ENCODE measurements at places on chromosomes 16 and 17. TPM values are rescaled to one million over a fixed set of nuclear protein-coding genes. Genes with fewer than 3 reads are reported as not detected.

GRCh38 chr16:10594312-10594950 lies 14.0 kb upstream of the EMP2 start:
- DNase-seq, result no peak

DNA sequence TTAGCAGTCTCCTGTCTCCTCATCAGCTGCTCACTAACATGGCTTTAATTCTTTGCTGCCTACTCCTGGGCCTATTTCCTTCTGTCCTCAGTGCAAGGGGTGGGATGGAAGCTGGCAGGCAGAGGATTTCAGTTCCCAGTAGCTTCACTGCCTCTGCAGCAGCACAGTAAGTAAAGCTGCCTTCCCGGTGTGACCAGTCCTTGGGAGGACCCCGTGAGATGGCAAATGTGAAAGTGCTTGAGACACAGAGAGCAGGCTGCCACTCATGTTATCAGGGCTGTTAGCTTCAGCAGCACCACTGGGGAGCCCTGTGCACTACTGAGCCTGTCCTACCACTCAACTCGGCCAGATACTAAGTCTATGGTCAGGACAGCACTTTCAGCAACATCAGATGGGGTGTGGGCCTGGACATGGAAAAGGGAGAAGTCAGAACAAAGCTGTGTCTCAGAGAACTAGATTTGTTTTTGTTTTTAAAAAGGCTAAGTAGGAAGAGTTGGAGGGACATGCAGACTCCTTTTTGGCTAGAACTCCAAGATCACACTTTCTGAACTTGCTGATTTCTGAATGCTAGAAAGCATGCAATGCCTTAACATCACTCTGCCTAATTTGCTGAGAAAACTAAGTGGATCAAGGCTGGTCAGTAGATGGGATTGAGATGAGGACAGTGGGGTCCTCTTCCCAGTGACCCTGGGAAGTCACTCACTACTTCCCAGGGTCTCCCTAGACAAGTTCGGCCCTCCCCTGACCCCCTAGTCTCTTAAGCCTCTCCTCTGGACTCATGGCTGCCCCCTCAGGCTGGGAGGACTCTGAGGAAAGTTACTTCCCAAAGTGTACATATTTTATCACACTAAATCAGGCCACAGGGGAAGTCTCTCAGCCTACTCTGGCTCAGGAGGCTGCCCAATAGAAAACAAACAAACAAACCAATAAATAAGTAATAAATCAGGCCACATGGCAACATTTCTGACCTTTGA lies 1.1 kb downstream of the ACSF2 start:
- DNase-seq, result no peak

DNA sequence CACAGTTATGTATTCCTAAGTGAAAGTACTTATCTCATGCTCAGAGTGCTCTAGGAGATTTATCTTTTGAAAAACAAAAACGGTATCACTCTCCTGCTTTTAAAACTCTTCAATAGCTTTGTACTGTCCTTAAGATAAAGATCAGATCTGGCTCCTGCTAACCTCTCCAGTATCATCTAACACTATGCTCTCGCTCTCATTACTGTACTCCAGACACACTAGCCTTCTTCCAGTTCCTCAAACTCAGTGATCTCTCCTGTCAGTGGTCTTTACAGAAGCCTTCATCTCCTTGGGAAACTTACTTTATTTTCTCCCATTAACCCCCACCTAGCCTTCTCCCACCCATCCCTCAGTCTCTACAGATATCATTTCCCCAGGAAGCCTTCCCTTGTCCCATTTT lies 10.1 kb downstream of the ULK2 start:
- DNase-seq, result no peak

- DNase-seq, result no peak
Measured at GRCh38 chr16:4106516-4106915, 9.7 kb downstream of the ADCY9 start.

DNA sequence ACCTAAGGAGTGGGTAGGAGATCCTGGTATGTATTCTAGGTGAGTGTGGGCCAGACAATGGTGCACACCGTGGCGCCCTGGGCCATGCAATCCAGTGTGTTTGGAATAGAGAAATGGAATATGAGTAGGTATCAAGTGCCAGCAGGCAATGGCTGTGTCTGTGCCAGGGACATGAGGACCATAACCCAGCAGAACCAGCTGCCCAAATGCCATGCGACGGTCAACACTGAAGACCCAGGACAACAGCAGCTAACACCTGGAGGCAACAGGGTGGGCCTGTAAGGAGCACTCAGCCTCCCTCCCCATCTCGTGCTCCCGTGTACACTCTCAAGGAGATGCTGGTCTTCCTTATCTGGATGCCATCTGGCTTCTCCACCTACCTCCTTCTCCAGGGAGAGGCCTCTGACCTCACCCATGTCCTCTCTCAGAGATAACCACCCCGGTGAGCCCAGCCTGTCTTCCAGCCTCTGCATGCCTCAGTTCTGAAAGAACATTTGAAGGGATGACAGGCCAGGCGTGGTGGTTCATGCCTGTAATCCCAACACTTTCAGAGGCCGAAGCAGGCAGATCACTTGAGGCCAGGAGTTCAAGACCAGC lies 750 bp upstream of the GSDMB start:
- no peak for DNase-seq

- DNase-seq, result no peak
Measured at GRCh38 chr17:13888056-13888609, 181.2 kb upstream of the COX10 start.

- DNase-seq, result no peak
Measured at GRCh38 chr17:15321556-15322251, 19.7 kb downstream of the TEKT3 start.

- no peak for DNase-seq
Measured at GRCh38 chr17:3545151-3545550, 12.5 kb downstream of the TRPV3 start.

GRCh38 chr17:7711051-7711755 lies 6.2 kb downstream of the EFNB3 start:
- DNase-seq, result no peak

GRCh38 chr17:61382796-61383688 lies 16.6 kb upstream of the TBX2 start:
- no peak for DNase-seq

GRCh38 chr17:16250635-16251034 lies 33.6 kb downstream of the PIGL start:
- no peak for DNase-seq

GRCh38 chr16:81445966-81446906 lies 1.6 kb downstream of the CMIP start:
- DNase-seq, result no peak

GRCh38 chr16:21272253-21272652 lies 5.8 kb downstream of the CRYM start:
- no peak for DNase-seq

DNA sequence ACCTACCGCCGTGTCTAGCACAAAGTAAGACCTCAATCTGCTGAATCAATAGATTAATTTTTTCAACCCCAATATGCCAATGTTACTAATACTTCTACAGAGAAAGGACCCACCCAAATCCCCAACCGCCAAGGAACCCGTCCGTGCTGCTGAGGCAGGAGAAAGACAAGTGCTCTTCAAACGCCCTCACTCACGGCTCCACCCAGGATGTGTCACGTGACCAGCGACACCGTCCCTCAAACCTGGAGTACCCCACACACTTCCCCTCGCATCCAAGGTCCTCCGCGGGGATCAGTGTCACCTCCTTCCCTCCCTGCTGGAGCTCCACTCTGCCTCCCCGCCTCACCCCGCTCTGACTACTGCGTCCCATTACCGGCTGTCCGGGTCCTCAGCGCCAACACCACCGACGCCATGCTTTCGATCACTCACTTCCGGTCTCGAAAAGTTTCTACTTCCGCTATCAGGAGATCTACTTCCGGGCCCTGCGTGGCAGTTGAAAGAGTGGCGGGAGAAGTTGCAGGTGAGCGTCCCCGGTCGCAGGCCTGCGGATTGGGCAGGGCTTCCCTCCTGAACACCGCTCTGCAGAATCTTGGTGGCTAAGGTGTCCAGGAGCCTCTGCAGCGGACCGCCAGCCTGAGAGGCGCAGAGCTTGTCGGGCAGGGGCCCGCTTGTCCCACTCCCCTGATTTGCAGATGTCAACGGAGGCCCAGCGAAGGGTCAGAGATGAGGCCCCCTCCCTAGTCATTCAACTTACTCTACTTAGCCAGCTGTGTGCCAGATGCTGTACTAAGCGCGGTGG lies at the start of the genes EME1 and MRPL27:
TSS of gene EME1 (plus strand) at position 472 of the 799 bp plus-strand sequence. CDS start 1,980 bp downstream, outside the sequence.
TSS of gene MRPL27 (minus strand) at position 427 of the 799 bp plus-strand sequence. CDS start at position 413, 14 bp downstream.
- DNase-seq, result no peak

- DNase-seq, result no peak
Measured at GRCh38 chr17:42389135-42389417, 834 bp upstream of the STAT3 start.

- DNase-seq, result no peak
Measured at GRCh38 chr17:73346501-73347162, 34.8 kb upstream of the CDC42EP4 start.

DNA sequence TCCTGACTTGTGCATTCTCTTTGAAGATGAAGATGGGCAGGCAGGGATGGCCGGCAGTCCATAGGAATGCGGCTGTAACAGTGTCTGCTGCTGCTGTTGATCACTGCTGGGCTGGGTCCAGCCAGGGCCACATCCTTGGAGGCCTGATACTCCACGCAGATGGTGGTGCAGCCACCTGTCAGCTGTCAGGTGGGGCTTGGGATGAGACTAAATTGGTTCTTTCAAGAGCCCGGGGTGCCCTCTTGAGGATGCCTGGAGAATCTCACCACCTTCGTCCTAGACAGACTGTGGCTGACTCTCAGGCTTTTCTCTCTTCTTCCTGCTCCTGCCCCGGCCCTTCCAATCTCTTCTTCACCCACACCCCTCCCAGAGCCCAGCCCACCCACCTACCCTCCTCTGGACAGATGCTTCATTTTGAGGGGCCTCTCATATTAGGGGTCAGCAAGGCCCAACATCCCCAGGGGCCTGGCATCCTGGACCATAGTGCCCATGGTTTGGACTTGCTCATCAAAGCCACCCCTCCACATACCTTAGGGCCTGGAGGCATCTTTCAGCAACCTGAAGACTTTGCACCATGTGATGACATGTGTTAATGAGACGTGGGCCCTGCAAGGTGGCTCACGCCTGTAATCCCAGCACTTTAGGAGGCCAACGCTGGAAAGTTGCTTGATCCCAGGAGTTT lies 19.1 kb downstream of the OSBPL7 start:
- DNase-seq, result peak; percentile 55

DNA sequence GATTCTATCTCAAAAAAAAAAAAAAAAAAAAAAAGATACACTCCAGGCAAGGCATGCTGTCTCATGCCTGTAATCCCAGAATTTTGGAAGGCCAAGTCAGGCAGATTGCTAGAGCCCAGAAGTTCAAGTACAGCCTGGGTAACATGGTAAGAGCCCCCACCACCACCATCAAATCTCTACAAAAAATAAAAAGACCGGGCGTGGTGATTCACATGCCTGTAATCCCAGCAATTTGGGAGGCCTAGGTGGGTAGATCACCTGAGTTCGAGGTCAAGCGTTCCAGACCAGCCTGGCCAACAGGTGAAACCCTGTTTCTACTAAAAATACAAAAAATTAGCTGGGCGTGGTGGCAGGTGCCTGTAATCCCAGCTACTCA lies 1.8 kb upstream of the ACLY start:
- DNase-seq, result no peak

DNA sequence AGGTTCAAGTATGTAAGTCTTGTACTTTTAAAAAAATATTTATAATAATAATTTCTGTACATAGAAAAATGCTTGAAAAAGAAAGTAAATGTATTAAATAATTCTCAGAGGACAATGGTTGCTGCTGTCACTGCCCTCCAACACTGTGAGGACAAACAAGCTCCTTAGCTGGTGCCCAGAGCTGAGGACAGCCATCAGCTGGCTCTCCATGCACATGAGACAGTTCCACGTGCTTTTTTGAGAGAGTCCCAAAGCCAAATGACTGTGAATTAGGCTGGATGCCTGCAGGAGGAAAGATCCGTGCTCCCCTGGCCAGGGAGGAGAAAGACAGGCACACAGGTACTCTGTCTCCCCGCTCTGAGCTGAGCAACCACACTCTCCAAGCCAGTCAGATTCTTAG lies 115.5 kb upstream of the IRX5 start:
- DNase-seq, result no peak

DNA sequence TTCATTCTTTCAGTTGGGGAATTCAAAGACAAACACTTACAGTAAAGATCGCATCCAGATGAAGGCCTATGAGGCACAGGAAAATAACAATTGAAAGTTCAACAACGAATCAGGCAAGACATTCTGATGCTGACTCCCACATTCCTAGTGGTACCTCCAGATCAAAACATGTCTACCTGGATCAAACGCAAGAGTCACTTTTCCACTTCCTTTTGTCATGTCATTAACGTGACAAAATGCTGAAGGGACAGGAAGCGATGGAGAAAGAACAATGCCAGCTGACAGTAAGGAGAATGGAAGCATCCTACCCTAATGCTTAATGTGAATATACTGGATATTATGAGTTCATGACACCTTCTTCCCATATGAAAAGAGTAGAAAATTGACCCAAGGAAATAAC lies 365.4 kb upstream of the CDH11 start:
- DNase-seq, result no peak

GRCh38 chr16:12653820-12654392 lies 149.8 kb downstream of the CPPED1 start:
- DNase-seq, result no peak

GRCh38 chr17:56300144-56300543 lies 146.9 kb downstream of the ANKFN1 start:
- DNase-seq, result no peak

- no peak for DNase-seq
Measured at GRCh38 chr16:14284930-14285512, 213.9 kb downstream of the MRTFB start.

GRCh38 chr17:42132941-42133340 lies 10.3 kb downstream of the HSPB9 start:
- DNase-seq, result no peak

DNA sequence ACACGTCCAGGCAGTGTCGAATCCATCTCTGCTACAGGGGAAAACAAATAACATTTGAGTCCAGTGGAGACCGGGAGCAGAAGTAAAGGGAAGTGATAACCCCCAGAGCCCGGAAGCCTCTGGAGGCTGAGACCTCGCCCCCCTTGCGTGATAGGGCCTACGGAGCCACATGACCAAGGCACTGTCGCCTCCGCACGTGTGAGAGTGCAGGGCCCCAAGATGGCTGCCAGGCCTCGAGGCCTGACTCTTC lies 7.2 kb upstream of the CD68 start:
- DNase-seq, result no peak

DNA sequence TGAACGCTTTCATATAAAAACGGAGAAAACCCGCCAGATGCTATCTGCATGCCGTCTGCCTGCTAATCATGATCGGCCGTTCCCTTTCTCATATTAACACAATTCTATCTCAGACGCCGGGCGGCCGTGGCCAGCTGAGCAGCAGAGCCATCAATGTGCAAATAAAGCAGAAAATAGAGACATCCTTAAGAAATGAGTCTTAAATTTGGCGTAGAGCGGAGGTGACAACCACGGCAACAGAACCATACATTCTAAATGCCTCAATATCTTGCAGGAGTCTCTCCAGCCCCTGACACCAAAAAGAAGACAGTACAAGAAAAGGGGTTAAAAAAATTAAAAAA lies 2.7 kb upstream of the IRX5 start:
- DNase-seq, result no peak

GRCh38 chr16:85514295-85514597 lies 98.9 kb upstream of the GSE1 start:
- no peak for DNase-seq

GRCh38 chr16:86133847-86134375 lies 234.9 kb downstream of the IRF8 start:
- DNase-seq, result no peak

HOXB6 gene
- 8.9 TPM for total RNA-seq

RUNDC3A gene
- 0.13 TPM for total RNA-seq

GDPD3 gene
- total RNA-seq, result 4.3 TPM

CHAD gene
- 0.39 TPM for total RNA-seq

RPL19 gene
- total RNA-seq, result 1,346 TPM

TBC1D3G gene
- total RNA-seq, result not detected

SP2 gene
- total RNA-seq, result 12.7 TPM

SLC35B1 gene
- total RNA-seq, result 44.5 TPM

EEF2KMT gene
- 12.7 TPM for total RNA-seq

SCNN1G gene
- total RNA-seq, result not detected

HYDIN gene
- 0.55 TPM for total RNA-seq

BCO1 gene
- total RNA-seq, result not detected
